A549 treated with Mapracorat at 1 μM for 4 hours (cell line): ENCODE measurements at places on chromosomes 5 and 9. TPM values are rescaled to one million over a fixed set of nuclear protein-coding genes. Genes with fewer than 3 reads are reported as not detected.

Gene PLCXD3
- total RNA-seq: 0.12 to 0.21 TPM (median 0.16 TPM) in 5 replicates

Gene ZNF883
- total RNA-seq: 0.78 to 0.99 TPM (median 0.84 TPM) in 5 replicates

Gene ORM1
- not detected in 5 replicates for total RNA-seq

Gene KCNN2
- total RNA-seq: 0.08 to 0.15 TPM (median 0.11 TPM) in 4 of 5 replicates, not detected in the other

Gene DND1
- 0.66 to 1.0 TPM (median 0.88 TPM) in 5 replicates for total RNA-seq

Gene GPSM1
- total RNA-seq: 9.3 to 15.6 TPM (median 13.1 TPM) in 5 replicates

Gene ZFP2
- total RNA-seq: 0.08 TPM in 1 of 5 replicates, not detected in the others

Gene BAAT
- total RNA-seq: 0.23 to 0.45 TPM (median 0.35 TPM) in 5 replicates

Gene C5orf24
- total RNA-seq: 18.2 to 28.2 TPM (median 25.3 TPM) in 5 replicates

Gene IL4
- not detected in 5 replicates for total RNA-seq

Gene ELOVL7
- 8.7 to 12.5 TPM (median 10.8 TPM) in 5 replicates for total RNA-seq

Gene GRM6
- total RNA-seq: not detected in 5 replicates

Gene SLC24A2
- total RNA-seq: not detected in 5 replicates

Gene CBY3
- total RNA-seq: not detected in 5 replicates

Gene BASP1
- total RNA-seq: 202 to 264 TPM (median 258 TPM) in 5 replicates

Gene RARS1
- 90.0 to 120 TPM (median 95.4 TPM) in 5 replicates for total RNA-seq

Gene GLDC
- 12.0 to 14.0 TPM (median 12.4 TPM) in 5 replicates for total RNA-seq

Gene BTNL3
- not detected in 5 replicates for total RNA-seq

Gene PROB1
- 0.15 to 0.29 TPM (median 0.22 TPM) in 5 replicates for total RNA-seq

Gene TEX48
- total RNA-seq: not detected in 5 replicates

Gene IFNA2
- not detected in 5 replicates for total RNA-seq

Gene FAM219A
- 15.7 to 18.8 TPM (median 17.7 TPM) in 5 replicates for total RNA-seq

Gene IER5L
- total RNA-seq: 22.8 to 51.5 TPM (median 47.4 TPM) in 5 replicates

Gene KIF24
- 2.7 to 3.7 TPM (median 3.4 TPM) in 5 replicates for total RNA-seq

Gene ADGRD2
- total RNA-seq: not detected in 5 replicates

Gene EGFLAM
- total RNA-seq: 0.12 to 0.26 TPM (median 0.22 TPM) in 4 of 5 replicates, not detected in the other

Gene PCDHA9
- total RNA-seq: 0.02 TPM in 1 of 5 replicates, not detected in the others

Gene HAVCR2
- 0.28 to 0.34 TPM (median 0.30 TPM) in 5 replicates for total RNA-seq

Gene PDCD1LG2
- 0.16 to 0.29 TPM (median 0.19 TPM) in 5 replicates for total RNA-seq

Gene MARCOL
- total RNA-seq: not detected in 5 replicates

Gene LRRC19
- not detected in 5 replicates for total RNA-seq

Gene SPINK7
- total RNA-seq: not detected in 5 replicates

Gene CCDC180
- total RNA-seq: 0.36 to 1.6 TPM (median 0.70 TPM) in 5 replicates

Gene ZFYVE16
- total RNA-seq: 11.8 to 17.3 TPM (median 15.7 TPM) in 5 replicates

Gene NMUR2
- total RNA-seq: 0.08 to 0.21 TPM (median 0.09 TPM) in 4 of 5 replicates, not detected in the other

Gene STC2
- 35.0 to 46.9 TPM (median 41.3 TPM) in 5 replicates for total RNA-seq

Gene SV2C
- 0.04 TPM in 1 of 5 replicates, not detected in the others for total RNA-seq
